Kidney epithelial cell (primary cell): ENCODE measurements at places on chromosomes 13 and 19.

- no peak for DNase-seq
These were observed at the start of gene CHST8 for GRCh38 chr19:33621811-33622504. TSS of gene CHST8 (plus strand) at chr19:33621953. CDS start at chr19:33689262, 67,309 bp downstream.

DNA sequence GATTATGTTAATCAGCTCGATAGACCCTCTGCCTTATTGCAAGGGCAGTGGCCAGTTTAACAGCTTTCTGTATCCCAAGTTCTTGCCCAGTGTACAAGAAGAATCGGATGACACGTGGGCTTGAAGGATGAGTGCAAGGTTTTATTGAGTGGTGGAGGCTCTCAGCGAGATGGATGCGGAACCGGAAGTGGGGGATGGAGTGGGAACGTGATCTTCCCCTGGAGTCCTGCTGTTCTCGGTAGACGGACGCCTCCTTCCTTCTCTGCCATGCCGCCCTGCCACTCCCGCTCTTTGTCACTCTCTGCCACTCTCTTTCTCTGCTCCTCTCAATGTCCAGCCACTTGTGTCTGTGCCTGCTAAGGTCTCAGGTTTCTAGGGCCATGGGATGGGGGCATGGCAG lies 21.0 kb downstream of the RFXAP start:
- DNase-seq = no peak

DNA sequence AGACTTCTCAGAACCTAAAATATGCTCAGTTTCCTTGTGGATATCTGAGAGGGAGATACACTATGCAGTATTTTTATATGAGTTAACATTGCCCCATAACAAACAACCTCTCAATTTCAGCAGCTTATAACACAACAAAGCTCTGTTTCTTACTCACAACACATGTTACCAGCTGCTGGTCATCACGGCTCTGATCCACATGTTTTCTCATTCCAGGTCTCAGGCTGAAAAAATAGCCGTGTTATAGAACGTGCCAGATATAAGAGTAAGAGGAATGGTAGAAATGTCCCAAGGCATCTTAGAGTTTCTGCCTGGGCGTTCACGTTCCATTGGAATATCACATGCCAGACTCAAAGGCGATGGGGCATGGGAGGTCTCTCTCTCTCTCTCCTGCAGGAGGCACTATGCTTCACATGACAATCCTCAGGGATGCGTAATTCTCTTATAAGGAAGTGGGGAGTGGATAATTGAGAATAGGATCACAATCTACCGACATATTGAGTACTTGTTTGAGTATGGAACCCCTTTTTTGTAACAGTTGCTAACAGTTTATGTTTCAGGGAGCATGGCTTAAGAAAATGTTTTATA lies 246.6 kb downstream of the NHLRC3 start:
- DNase-seq = no peak

DNA sequence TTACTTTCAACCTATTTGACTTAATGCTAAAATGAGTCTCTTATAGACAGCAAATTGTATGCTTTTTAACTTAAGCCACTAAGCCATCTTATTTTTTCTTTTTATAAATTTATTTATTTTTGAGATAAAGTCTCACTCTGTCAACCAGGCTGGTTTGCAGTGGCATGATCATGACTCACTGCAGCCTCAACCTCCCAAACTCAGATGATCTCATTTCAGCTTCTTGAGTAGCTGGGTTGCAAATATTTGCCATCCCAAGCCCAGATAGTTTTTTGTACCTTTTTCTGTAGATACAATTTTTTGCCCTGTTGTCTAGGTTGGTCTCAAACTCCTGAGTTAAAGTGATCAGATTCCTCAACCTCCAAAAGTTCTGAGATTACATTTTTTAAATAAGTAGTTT lies 27.1 kb downstream of the ZNF714 start:
- no peak for DNase-seq

- DNase-seq = no peak
These were observed 66.6 kb downstream of the SPRYD7 start for GRCh38 chr13:49869519-49869918.

DNA sequence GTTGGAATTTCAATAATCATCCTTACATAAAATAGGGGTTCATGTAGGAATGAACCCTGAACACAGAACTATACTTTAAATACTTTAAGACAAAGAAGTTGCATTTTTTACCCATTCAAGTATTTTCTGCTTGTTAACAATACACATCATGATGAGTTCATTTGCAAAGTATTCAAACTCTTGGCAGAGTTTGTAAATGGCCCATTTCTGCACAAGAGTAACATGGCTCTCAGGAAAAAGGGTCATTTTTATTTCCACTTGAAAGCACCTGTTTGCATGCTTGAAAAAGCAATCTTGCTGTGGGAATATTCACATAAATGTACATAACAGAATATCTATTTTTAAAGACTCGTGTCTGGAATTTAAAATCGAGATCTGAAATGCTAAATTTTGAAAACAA lies 18.1 kb downstream of the ESD start:
- no peak for DNase-seq

GRCh38 chr13:43473437-43473836 lies 313.3 kb downstream of the ENOX1 start:
- DNase-seq = no peak

- no peak for DNase-seq
These were observed 1.7 kb upstream of the FAM98C start for GRCh38 chr19:38401148-38401547.

DNA sequence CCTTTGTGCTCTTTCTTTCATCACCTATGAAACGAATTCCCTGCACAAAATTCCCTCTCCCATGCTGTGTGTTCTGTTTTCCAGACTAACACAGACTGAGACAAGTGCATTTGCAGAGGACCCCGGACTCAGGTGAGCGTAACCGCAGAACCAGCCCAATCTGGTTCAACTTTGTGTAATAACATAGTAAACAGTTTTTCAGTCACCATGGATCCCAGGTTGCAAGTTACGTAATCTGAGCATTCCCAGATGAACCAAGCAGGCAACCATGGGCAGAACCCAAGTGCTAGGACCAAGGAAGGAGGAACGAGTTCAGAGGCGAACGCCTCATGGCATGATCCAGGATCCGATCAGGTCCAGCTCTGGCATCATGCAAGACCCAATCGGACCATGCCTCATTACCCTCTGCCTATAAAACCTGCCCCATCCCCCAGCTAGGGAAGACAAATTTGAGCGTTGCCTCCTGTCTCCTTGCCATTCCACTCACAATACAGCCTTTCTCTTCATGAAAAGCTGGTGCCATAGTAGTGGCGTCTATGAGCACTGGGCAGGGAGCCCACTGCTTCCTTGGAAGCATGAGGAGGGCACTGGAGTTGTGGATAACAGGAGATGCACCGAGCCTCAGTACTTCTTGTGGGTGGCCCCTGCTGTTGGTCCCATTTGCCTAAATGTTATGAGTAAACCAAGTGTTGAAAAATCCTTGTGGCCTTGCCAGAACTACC lies 107.6 kb downstream of the ABCC4 start:
- no peak for DNase-seq

- DNase-seq = no peak
These were observed 21.3 kb upstream of the F7 start for GRCh38 chr13:113084094-113084942.

- no peak for DNase-seq
These were observed 7.2 kb upstream of the TEX101 start for GRCh38 chr19:43407416-43408005.

GRCh38 chr13:26623125-26623524 lies 65.6 kb downstream of the WASF3 start:
- DNase-seq = no peak

DNA sequence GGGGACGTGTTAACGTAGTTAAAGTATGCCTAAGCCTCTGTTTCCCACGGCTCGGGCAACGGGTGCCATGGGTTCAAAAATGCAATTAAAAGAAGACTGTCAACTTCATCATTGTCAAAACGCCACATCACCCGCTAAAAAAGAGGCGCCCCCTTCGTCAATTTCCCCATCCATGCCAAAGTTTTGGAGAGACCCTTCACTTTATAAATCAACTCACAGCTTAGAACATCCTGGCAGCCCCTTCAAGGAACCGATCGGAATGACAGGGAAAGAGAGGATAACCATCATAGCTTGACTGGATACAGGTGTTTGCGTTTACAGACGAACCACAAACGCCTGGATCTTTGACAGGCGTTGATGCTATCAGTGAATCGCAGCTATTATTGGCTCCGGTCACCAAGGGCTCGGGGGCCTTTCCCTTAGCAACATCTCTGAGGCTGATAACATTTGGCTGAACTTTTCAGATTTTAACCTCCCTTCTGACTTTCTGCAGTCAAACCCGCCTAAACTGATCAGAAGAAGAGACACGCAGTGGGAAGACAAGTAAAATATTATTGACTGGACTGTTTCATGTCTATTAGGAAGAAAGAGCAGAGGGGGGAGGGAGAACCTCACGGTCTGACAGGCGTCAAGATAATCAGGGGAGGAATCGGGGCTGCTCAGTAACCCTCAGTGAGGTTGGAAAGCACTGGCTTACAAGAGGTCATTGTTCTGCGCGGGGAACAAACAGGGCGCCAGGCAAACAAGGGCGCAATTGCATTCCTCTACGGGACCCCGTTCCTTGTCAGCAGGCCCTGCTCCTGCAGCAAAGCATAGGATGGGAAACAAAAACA lies 322.5 kb upstream of the ZNF507 start:
- DNase-seq = no peak

DNA sequence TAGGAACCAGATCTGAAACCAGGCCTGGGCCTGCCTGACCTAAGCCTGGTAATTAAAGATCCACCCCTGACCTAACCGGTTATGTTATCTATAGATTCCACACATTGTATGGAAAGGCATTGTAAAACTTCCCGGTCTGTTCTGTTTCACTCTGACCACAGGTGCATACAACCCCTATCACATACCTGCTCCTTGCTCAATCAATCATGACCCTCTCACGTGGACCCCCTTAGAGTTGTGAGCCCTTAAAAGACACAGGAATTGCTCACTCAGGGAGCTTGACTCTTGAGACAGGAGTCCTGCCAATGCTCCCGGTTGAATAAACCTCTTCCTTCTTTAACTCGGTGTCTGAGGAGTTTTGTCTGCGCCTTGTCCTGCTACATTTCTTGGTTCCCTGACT lies 27.3 kb upstream of the ZNF562 start:
- no peak for DNase-seq

DNA sequence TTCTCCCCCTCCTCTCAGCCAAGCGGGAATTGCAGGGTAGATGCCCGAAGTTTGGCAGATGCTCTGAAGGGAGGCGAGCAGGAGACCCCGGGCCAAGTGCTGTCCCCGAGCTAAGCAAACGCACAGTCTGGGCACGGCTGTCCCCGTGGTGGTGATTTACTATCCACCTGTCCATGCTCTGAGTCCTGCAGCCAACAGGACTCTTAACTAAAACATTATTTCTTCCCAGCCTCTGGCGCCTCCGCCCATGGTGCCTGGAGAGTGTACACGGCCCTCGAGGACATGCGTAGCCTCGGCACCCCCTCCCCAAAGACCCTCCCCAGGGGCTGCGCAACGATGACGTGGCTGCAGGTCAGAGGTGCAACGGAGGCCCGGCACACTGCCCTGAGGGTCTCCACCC lies 7.6 kb downstream of the TINCR start:
- no peak for DNase-seq

- DNase-seq = no peak
These were observed 7.1 kb upstream of the PDE4C start for GRCh38 chr19:18233224-18233825.

GRCh38 chr13:76882431-76882830 lies 3.8 kb downstream of the KCTD12 start:
- DNase-seq = no peak

DNA sequence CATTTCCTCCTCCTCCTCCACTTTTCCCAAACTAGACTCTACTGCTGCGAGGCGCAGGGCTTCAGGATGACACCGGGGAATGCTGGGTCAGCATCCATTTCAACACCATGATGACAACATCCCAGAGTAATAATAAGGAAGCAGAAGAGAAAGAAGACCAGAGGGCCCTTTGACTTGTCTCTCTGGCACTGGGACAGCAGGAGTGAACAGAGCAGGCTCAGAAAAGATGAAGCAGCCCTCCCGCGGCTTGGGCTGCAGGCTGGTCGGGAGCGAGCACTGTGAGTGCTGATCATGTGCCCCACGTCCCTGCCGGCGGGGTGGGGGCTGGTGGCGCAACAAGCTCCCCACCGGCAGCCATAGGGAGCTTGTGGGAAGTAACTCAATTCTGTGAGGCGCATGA lies 30.5 kb downstream of the RANBP3 start:
- no peak for DNase-seq

- no peak for DNase-seq
These were observed 5.9 kb downstream of the BRME1 start for GRCh38 chr19:13899912-13900584.

DNA sequence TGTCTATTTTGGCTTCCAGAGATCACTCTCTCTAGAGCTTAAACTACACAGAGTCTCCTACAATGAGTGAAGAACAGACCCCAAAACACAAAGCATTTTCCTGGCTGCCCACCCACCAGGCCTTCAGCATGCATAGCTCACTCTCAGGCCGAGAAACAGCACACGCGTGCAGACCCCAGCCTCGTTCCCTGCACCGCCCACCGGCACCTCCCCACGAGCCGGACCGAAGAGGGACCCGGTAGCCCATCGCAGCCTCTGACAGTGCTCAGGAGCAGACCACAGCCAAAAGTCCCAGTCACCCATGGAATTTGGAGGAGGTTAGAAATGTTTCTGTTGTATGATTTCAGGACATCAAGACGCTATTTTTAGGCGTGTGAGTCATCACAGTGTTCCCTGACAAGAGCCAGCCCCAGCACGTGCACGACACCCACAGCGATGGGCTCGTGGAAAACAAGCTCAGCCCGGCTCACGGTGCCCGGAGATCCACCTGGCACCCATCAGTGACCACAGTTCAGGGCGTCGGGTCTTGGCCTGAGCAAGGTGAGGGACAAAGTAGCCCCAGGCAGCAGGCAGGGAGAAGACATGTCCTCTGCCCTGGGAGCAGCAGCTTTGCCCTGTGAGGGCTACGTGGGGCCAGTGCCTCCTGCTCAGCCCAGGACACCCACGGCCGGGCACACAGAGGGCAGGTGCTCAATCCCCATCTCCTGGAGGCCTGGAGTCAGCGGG lies 50.1 kb upstream of the SPACA7 start:
- DNase-seq = no peak

DNA sequence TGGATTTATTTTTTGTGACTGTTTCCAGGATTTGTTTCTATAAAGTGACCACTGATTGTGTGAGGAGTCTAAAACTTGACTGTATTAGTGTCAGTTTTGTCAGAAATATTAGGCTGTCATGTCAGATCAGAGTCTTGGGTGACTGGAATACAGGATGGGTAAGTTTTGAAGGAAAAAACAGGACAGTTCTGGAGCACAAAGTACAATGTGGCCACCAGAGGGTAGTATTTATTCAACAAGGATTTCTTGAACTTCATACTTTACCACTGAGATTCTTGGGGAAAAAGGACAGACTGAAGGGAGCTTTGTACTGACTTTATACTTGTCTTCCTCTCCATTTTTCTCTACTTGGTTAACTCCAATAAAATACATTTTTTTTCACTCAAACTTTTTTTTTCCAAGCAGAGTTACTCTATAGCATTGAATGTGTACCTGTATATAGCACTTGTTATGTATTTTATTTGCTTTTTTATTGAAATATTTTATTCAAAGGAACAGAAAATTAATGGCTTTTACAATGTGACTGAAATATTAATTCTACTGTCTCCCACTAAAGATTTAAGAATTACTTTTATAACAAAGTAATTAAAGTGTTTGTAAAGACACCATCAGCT lies 51.1 kb downstream of the LMO7 start:
- no peak for DNase-seq

GRCh38 chr19:11179716-11180297 lies 17.5 kb downstream of the KANK2 start:
- DNase-seq = no peak

GRCh38 chr13:21328201-21328600 lies 130.9 kb downstream of the ZDHHC20 start:
- no peak for DNase-seq

- DNase-seq = no peak
These were observed 4.8 kb upstream of the DAPK3 start for GRCh38 chr19:3975637-3976087.

- DNase-seq = no peak
These were observed 33.9 kb upstream of the CEACAM21 start for GRCh38 chr19:41541990-41542584.
